ENCODE measurements at places on chromosomes 5 and 9. TPM values are rescaled to one million over a fixed set of nuclear protein-coding genes. Genes with fewer than 3 reads are reported as not detected.

DNA sequence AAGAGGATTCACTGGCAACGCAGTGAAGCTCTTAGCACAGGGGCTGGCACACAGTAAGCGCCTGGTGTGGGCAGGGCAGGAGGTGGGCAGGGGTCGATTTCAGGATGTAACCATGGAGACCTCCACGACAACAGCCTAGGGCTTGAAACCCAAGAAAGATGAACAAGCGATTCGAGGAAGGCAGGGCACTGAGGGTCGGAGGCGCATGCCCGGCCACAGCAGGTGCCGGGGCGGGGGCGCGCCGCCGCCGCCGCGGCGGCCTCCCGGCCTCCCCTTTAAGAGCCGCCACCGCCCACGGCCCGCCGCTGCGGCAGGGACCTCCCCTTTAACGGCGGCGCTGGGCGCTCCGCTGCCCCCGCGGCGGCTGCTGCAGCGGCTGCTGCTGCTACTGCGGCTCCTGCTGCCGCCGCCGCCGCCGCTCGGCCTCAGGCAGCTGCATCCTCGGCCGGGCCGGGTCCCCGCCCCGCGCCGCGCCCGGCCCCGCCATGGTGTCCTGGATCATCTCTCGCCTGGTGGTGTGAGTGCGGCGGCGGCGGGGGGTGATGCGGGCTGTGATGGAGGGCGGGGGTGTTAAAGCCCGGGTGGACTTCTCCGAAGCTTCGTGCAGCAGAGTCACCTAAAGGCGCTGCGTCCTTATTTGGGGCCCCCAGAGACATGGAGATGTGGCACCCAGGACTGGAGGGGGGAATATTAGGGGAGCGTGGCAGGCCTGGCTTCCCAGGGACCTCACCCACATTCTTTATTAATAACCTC is at the start of gene REEP2:
TSS of gene REEP2 (plus strand) at position 334 of the 753 bp plus-strand sequence. CDS start at position 486, 152 bp downstream.
- H3K4me1 ChIP-seq: peaks cover 21% of the 10 kb centered on the region
- no peaks in the 10 kb centered on the region for H3K27me3 ChIP-seq
- H3K4me3 ChIP-seq: peak within 1 kb of the TSS; percentile 55
- no peak for DNase-seq

DNA sequence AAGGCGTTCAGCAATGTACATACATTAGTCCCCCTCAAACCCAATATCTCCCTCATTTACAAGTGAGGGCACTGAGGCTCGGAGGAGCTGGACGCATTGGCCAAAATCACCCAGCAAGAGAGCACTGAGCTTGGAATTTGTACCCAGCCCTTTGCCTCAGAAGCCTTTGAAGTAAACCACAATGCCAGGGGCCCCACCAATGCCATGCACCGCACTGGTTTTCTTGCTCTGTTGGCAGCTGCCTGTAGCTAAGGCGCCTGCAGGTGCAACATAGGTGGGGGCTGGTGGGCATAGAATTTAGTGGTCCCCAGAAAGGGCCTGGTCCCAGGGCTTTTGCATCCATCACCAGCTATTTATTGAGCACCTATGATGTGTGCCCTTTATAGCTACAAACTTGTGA is 37.3 kb upstream of the FUBP3 start:
- peaks cover 30% of the 10 kb centered on the region for H3K4me1 ChIP-seq
- peaks cover 2% of the 10 kb centered on the region for H3K27me3 ChIP-seq
- H3K4me3 ChIP-seq: no peak overlapping the region
- DNase-seq: no peak

- DNase-seq: no peak
- no peak overlapping the region for H3K4me3 ChIP-seq
- H3K36me3 ChIP-seq: no peaks in the 10 kb centered on the region
- H3K27ac ChIP-seq: no peak overlapping the region
- no peaks in the 10 kb centered on the region for H3K27me3 ChIP-seq
- H3K4me1 ChIP-seq: no peaks in the 10 kb centered on the region
Measured at GRCh38 chr9:135184181-135185053, 96.9 kb downstream of the OLFM1 start.

GRCh38 chr5:114266374-114266773 is 95.5 kb upstream of the KCNN2 start:
- H3K27ac ChIP-seq: no peak overlapping the region
- H3K4me1 ChIP-seq: no peaks in the 10 kb centered on the region
- no peak for DNase-seq
- no peaks in the 10 kb centered on the region for H3K36me3 ChIP-seq
- peaks cover 7% of the 10 kb centered on the region for H3K27me3 ChIP-seq

DNA sequence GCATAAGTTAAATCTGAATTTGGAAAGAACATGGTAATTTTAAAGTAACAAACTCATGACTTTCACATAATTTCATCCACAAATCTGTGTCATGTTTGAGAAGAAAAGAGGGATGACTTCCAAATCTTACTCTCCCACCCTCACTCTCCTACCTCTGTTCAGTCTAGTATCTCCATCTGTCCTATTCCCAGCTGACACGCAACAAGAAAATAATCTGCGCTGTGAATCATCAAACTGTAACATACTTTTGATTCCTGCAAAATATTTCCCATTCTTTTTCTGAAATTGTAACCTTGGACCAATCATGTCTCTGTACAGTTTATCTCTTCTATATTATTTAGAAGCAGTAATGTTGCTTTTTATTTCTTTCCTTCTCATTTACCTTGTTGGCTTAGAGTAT is 91.4 kb downstream of the SLC12A2 start:
- no peak for DNase-seq
- no peaks in the 10 kb centered on the region for H3K27me3 ChIP-seq
- H3K4me3 ChIP-seq: no peak overlapping the region
- no peak overlapping the region for H3K27ac ChIP-seq
- H3K4me1 ChIP-seq: no peaks in the 10 kb centered on the region
- no peaks in the 10 kb centered on the region for H3K36me3 ChIP-seq

- H3K27me3 ChIP-seq: no peaks in the 10 kb centered on the region
- H3K4me1 ChIP-seq: no peaks in the 10 kb centered on the region
- no peak overlapping the region for H3K4me3 ChIP-seq
- no peak overlapping the region for H3K27ac ChIP-seq
- no peaks in the 10 kb centered on the region for H3K36me3 ChIP-seq
Measured at GRCh38 chr5:7991125-7991821, 122.3 kb downstream of the MTRR start.

GRCh38 chr9:124686918-124687317 is 84.2 kb downstream of the NR6A1 start:
- H3K27ac ChIP-seq: no peak overlapping the region
- no peaks in the 10 kb centered on the region for H3K27me3 ChIP-seq
- no peaks in the 10 kb centered on the region for H3K36me3 ChIP-seq
- H3K4me1 ChIP-seq: no peaks in the 10 kb centered on the region

- no peaks in the 10 kb centered on the region for H3K36me3 ChIP-seq
- no peak overlapping the region for H3K27ac ChIP-seq
- peaks cover 4% of the 10 kb centered on the region for H3K4me1 ChIP-seq
- DNase-seq: no peak
Measured at GRCh38 chr5:34584165-34584564, 72.0 kb upstream of the RAI14 start.

DNA sequence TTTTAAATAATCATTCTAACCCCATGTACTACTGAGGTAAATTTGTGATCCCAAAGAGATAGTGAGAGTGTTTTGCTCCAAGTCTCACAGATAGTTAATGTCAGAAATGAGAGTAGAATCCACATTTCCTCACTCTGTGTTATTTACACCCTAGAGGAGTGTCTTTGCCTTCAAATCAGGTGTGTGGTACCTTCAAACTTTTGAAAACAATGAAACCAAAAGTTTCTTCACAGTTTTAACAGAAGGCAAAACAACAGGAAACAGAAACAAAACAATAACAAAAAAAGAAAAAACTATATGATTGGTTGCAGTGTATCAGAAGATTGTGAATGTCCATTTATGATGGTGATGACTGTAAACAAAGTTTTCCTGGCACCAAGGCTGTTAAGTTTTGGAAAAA is 85.9 kb downstream of the ERBIN start:
- no peak overlapping the region for H3K27ac ChIP-seq
- no peaks in the 10 kb centered on the region for H3K4me1 ChIP-seq
- DNase-seq: no peak
- no peaks in the 10 kb centered on the region for H3K36me3 ChIP-seq

DNA sequence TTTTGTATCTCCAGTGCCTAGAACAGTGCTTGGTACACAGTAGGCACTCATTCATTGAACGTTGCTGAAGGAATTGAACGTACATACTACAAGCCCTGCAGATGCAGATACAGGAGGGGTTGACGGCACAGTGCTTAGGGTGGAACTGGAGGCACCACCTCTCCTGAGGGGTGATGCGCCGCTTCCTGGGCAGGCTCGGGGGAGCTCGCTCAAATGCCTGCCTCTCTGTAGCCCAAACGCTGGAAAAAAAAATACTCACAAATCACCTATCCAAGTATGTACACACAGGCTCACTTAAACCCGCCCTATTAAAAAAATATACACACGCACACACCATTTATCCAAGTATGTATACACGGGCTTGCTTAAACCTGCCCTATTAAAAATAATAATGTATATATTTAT is 536 bp upstream of the COMMD10 start:
- H3K36me3 ChIP-seq: no peaks in the 10 kb centered on the region
- H3K27ac ChIP-seq: peak overlapping the region; percentile 88
- H3K4me1 ChIP-seq: peaks cover 43% of the 10 kb centered on the region
- H3K27me3 ChIP-seq: no peaks in the 10 kb centered on the region

DNA sequence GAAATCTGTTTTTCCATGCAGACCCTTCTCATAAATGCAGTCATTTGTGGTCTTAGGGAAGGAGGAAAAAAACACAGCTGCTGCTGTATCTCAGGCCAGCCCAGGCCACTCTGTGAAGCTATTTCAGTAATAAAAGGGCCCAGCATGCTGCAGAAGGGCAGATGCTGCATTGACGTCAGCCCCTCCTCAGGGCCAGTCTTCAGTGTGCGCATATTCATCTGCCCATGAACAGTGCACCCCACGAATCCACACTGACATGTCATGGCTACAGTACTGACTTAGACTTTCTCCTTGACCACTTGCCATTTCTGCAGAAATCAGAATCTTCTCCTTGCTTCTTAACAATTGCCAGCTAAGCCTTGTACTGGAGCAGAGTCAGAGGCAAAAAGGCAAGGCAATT is 304.7 kb downstream of the GABRG2 start:
- no peaks in the 10 kb centered on the region for H3K4me1 ChIP-seq
- H3K36me3 ChIP-seq: no peaks in the 10 kb centered on the region
- H3K4me3 ChIP-seq: no peak overlapping the region
- H3K27me3 ChIP-seq: no peaks in the 10 kb centered on the region

DNA sequence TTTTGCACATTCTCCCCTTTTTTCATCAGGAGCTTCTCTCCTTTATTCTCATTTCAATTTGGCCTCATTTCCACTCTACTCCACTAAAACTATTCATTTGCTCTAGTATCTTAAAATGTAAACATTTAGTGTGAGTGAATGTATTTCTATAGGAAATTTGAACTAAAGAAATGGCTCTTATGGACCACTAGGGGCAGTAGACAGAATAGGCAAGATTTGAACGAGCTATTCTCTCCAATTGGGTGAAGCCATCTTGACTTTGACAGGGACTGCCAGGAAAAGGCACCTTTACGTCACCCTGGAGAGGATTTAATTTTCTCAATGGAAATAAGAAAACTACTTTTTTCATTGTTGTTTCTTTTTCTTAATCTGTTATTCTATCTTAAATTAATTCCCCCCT is 666.3 kb downstream of the DNAH5 start:
- H3K4me1 ChIP-seq: no peaks in the 10 kb centered on the region
- no peak for DNase-seq
- H3K4me3 ChIP-seq: no peak overlapping the region
- H3K27me3 ChIP-seq: no peaks in the 10 kb centered on the region
- H3K36me3 ChIP-seq: no peaks in the 10 kb centered on the region

DNA sequence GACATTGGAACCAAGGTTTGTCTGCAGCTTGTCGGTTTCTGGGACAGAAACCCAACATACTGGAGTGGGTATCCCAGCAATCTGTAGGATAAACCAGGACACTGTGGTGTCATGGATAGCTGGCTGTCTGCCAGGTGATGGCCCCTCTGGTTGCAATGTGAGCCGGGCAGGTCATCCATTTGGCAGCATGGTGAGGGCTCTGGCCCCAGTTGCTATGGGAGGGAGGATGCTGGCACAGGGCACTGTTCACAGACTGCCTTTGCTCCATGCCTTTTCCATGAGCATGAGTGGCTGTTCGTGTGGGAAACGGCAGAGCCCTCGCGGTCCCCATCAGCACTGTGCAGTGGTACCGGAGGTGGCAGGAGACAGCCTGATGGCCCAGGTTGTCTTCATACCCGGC is 6.4 kb downstream of the S1PR3 start:
- no peaks in the 10 kb centered on the region for H3K4me1 ChIP-seq
- no peak overlapping the region for H3K4me3 ChIP-seq
- H3K36me3 ChIP-seq: no peaks in the 10 kb centered on the region
- no peaks in the 10 kb centered on the region for H3K27me3 ChIP-seq

- H3K36me3 ChIP-seq: no peaks in the 10 kb centered on the region
- no peaks in the 10 kb centered on the region for H3K27me3 ChIP-seq
- H3K27ac ChIP-seq: no peak overlapping the region
- H3K4me1 ChIP-seq: peaks cover 10% of the 10 kb centered on the region
Measured at GRCh38 chr5:32760091-32760509, 49.0 kb downstream of the NPR3 start.

DNA sequence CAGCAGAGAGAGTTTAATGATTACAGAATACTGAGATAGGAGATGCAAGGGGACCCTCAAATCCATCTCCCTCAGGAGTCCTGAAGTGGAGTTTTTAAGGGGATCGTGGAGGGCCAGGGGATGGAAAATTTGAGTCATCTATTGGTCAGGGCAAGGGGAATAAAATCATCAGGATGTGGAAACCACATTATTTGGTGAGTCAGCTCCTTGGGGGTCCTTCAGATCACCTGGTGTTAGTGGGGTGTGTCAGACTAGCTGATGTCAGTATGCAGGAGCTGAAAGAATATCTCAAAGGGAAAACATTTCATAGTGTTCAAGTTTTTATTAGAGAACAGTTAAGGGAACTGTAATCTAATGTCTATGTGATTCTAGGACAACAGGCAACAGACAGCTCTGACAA is 183.0 kb upstream of the FTMT start:
- H3K36me3 ChIP-seq: no peaks in the 10 kb centered on the region
- no peak overlapping the region for H3K27ac ChIP-seq
- H3K4me1 ChIP-seq: peaks cover 5% of the 10 kb centered on the region
- no peak overlapping the region for H3K4me3 ChIP-seq
- DNase-seq: peak; percentile 7
- H3K27me3 ChIP-seq: no peaks in the 10 kb centered on the region

Gene TCF7
- 17.8 TPM for total RNA-seq

Gene NOXA1
- total RNA-seq: 13.2 TPM

Gene ARID3C
- total RNA-seq: 0.42 TPM

Gene TRIP13
- total RNA-seq: 45.0 TPM

Gene HSPB3
- not detected for total RNA-seq
